ENCODE measurements at places on chromosomes 3 and 15. TPM values are rescaled to one million over a fixed set of nuclear protein-coding genes. Genes with fewer than 3 reads are reported as not detected.

GRCh38 chr15:34847598-34847997, 52.2 kb upstream of the ACTC1 start:
- no peaks in the 10 kb centered on the region for H3K27me3 ChIP-seq
- no peak overlapping the region for H3K4me3 ChIP-seq
- DNase-seq, result no peak
- H3K27ac ChIP-seq, result no peak overlapping the region
- H3K36me3 ChIP-seq, result no peaks in the 10 kb centered on the region

GRCh38 chr3:184672977-184673870, 38.6 kb downstream of the MAGEF1 start:
- no peak overlapping the region for H3K4me3 ChIP-seq
- H3K4me1 ChIP-seq, result no peaks in the 10 kb centered on the region
- no peak for DNase-seq
- no peak overlapping the region for H3K27ac ChIP-seq
- no peaks in the 10 kb centered on the region for H3K27me3 ChIP-seq

DNA sequence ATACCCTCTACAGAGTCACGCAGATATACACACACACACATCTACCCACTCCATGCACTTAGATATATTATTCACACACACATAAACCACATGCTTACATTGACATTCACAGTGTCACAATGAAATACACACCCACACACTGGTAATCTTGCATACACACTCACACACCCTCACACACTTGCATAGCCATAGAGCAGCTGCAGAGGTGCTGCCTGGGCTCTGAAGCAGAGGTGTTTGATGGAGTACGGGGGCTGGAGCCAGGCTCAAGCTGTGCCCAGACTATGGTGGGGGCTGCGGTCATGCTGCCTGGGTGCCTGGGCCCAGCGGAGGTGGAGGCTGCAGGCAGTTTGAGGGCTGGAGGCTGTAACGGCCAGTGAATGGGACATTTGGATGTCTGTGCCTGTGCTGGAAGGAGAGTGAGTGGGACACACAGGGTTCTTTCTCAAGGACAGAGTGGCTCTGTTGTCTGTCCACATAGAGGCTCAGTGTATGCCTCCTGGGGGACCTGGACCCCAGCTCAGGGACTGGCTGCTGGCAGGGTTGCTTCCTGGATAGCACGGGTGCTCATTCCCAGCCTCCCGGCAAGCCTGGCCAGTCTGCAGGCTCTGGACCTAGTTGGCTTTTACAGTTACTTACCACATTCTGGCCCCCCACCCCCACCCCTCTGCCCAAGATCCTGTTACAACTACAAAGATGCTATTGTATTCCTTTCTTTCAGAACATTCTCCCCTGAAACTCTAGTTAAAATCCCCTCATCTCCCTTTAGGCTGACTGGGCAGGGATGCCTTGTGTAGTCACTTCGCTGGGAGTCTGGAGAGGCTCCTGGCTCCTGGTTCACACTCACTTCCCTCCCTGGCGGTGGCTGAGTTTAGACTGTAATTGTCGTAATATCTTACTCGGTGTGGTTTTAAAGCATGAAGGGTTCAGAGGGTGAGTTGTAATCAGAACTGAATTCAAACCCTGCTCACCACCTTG, 12.5 kb downstream of the GASK1A start:
- H3K36me3 ChIP-seq, result no peaks in the 10 kb centered on the region
- H3K4me3 ChIP-seq, result no peak overlapping the region
- H3K27me3 ChIP-seq, result no peaks in the 10 kb centered on the region
- peak overlapping the region; percentile 66 for H3K27ac ChIP-seq
- H3K4me1 ChIP-seq, result peaks cover 8% of the 10 kb centered on the region

- H3K27ac ChIP-seq, result no peak overlapping the region
- no peaks in the 10 kb centered on the region for H3K4me1 ChIP-seq
- no peak for DNase-seq
- no peak overlapping the region for H3K4me3 ChIP-seq
Measured at GRCh38 chr3:133293397-133294110, 106.3 kb upstream of the BFSP2 start.

DNA sequence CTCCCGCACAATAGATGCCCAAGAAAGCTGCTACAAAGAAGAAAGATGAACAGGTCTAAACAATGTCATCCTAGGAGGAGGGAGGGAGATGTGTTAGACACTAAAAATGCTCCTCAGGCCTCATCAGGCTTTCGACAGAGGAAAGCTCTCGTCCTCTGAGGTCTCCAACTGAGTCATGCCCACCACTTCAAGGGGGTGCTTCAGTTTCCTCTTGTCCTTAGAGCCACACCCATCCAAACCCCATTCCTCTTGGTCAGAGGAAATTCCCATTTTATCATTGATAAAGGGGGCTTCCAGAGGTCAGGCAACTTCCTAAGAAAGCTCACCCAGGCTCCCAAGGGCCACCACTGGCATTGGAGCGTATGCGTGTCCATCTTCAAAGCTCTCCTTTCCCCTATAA, 50.1 kb downstream of the HEG1 start:
- H3K4me1 ChIP-seq, result peaks cover 11% of the 10 kb centered on the region
- no peak overlapping the region for H3K27ac ChIP-seq
- H3K4me3 ChIP-seq, result no peak overlapping the region
- H3K27me3 ChIP-seq, result no peaks in the 10 kb centered on the region

The SCN11A gene
- total RNA-seq, result 0.21 TPM

The ZDHHC23 gene
- total RNA-seq, result 3.5 TPM

The GABRR3 gene
- not detected for total RNA-seq

The PIGZ gene
- total RNA-seq, result 28.7 TPM

The PTPRG gene
- 174 TPM for total RNA-seq

The TMEM207 gene
- not detected for total RNA-seq
